CMK (cell line): ENCODE measurements at places on chromosomes 12 and 14.

DNA sequence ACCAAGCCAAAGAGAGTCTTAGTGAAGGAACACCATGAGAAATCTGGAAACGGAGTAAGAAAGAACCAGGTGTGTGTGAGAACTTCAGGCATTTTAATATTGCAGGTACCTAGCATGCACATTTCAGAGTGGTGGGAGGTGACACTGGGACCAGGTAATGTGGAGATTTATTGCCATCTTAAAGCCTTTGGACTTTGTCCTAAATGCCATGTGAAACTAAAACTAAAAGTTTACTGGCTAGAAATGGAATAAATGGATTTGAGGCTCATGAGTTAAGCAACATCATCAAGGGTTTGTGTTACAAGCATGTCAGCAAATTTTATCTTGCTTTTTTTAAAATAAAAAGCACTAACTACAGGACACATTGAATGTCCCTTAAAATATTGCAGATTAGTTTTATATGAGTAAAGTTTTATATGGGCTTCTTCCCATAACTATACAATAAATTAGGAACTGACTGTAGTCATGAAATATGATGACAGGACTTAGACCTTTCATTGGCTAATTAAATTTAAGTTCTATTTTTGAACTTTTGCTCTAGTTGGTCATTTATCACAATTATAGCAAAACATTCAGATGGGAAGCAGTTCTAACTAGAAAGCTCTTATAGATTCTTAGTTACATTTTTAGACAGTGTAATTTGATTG is 721.1 kb upstream of the NOVA1 start:
- no peak for DNase-seq

DNA sequence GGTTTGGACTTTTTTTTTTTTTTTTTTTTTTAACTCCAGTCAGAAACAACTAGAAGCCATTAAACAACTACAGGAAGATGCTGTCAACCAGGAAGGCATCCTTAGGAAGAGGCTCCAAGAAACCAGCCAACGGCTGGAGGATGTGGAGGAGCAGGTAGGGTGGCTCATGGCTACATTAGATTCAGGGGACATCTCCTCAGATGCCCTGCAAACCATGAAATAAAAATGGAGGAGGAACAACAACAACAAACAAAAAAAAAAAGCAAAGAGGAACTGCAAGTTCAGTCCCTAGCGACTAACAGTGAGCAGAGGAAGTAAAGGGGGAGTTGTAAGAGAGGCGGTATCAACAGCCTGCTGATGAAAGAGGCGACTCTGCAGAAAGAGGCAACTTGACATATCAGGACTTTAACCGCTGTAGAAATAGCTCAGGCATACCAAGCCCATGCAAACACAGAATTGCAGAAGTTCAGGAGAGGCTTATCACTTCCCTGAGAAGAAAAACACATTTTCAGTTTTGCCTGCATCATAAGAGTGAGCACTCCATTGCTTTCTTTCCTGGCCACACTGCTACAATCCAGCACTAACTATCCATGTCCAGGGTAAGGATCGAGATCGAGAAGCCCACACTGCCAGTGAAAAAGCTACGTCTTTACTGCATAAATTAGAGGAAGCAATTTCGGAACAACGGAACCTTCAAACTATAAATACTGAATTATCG is 103.5 kb upstream of the BCAT1 start:
- DNase-seq: peak; percentile 59

- DNase-seq: no peak
Observed at GRCh38 chr14:105294142-105294597, 6.6 kb downstream of the BRF1 start.

DNA sequence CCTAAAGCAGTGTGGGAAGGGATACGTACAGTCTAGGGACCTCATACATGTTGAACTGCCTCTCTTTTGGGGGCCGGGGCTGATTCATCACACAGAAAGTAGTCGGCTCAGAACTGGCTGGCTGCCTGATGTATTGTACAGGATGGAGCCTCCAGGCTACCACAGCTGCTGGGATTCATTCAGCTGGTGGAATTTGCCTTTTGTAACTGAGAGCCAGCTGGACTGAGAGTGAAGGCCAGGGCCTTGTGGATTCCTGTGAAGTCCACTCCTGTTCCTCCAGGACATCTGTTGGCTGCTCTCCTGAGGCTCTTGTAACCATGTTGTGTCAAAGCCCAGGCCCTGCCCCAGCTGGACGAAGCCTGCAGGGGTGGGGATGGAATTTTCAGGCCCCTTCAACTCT is 116.3 kb upstream of the PRICKLE1 start:
- DNase-seq: no peak

GRCh38 chr14:22333422-22334274 is 255.4 kb downstream of the DAD1 start:
- DNase-seq: no peak

GRCh38 chr12:43362910-43363694 is 188.9 kb downstream of the ADAMTS20 start:
- no peak for DNase-seq

DNA sequence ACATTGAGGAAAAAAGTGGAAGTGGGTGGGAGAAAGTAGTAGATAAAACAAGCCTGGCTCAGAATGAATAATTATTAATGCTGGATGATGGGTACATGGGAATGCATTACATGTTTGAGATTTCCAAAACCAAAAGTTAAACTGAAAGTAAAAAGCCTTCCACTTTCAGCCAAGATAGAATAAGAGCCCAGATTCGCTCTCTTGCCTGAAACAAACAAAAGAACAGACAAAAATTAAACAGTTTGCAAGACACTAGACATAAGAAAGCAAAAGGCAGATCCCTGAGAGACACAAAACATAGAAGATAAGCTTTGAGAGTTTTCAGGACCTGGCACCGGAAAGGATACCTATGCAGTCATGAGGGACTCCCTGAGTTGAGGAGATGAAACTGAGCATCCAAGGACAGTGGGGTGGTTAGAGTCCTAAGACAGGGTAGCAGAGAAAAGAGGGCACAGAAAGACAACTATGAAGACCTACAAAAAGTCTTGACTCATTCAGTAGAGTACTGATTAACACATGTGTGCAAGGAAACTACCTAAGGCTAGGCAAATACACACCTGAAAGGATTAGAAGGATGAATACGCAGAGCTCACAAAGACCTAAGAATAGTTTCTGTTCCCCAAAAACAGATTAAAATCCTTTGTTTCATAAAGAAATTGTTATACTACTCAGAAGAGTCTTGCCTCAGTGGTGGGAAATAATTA is 54.1 kb downstream of the CEP83 start:
- DNase-seq: no peak

DNA sequence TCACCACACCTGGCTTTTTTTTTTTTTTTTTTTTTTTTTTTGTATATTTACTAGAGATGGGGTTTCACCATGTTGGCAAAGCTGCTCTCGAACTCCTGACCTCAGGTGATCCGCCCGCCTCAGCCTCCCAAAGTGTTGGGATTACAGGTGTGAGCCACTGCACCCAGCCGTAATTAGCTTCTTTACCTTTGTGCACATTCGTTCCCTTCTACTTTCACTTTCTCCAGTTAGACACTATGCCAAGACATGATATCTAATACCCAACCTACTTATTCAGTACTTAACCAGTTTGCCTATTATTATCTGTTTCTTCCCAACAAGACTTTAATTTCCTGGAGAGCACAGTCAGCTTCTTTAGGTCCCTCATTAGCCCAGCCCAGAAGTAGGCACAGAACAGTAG is 5.3 kb downstream of the STYK1 start:
- no peak for DNase-seq

DNA sequence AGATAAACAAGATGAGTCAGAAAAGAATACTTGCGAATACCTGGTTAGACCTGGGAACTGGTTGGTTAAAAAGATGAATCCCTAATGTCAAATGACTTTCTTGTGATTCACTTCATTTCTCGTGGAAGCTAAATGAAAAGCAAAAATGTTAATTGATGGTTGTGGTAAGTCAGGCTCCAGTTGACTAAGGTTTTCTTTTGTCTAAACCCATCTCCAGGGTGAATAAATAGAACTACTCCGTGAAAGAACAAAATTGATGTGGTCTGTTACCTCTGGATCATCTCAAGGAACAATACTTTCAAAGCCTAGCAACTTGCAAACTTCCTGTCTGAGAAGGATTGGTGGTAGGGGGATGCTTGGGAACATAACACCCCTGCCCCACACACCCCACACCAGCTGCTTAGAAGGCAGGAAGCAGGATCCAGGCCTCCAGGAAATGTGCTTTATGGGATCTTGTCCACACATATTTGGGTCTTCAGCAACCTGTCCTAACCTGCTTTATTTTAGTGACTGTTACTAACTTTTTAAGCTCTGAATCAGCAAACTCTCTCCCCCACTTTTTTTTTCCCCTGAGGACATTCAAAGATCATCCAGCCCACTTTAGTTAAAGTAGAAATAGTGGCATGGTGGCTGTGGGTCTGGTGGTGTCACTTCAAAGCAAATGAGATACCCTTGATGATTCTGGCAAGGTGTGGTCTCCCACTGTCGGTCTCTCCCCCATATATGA is 60.4 kb upstream of the PTHLH start:
- DNase-seq: no peak

DNA sequence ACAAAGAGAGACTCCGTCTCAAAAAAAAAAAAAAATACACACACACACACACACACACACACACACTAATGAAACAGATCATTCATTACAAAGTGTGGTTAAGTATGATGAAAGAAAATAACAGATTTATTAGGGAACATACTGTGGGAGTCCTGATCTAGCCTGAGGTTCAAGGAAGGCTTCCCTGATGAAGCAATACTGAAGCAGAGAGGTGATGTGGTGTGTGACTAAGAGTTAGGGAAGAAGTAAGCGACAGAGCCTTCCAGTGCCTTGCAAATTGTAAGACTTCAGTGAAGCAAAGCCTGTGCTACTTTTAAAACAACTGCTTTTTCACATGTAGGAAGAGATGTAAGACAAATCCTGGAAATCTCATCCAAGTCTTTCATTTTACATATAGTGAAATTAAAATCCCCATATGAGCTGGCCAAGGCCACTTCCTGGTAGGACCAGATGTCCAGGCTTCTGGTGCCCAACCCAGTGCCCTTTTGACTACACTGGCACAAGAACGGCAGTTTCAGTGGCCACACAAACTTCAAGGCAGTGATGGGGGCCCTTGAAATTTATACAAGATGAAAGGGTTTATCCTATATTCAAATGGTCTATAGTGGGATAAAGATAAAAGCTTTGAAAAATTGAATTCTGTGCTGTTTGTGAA is 86.2 kb downstream of the STON2 start:
- no peak for DNase-seq

- DNase-seq: no peak
Observed at GRCh38 chr12:105658389-105658788, 327.9 kb downstream of the C12orf75 start.

- no peak for DNase-seq
Observed at GRCh38 chr12:16300122-16300521, 22.6 kb upstream of the SLC15A5 start.

DNA sequence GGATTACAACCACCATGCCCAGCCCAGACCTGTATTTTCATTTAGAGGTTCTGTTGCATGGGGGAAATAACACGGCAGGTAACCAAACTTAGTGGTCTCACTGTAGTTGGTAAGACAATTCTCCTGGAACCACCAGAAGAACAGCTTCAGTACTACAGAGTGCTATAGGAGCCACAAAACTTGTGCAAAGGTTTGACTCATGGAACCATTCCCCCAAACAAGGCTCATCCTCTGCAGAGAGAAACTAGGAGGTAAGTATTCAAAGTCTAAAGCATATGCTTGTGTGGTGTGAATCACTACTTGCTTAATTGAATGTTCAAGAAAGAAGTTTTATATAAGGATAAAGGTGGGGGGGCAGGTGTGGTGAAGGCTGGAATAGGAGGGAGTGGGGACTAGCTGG is 58.7 kb downstream of the GNS start:
- no peak for DNase-seq

GRCh38 chr12:131720921-131721320 is 10.0 kb downstream of the SFSWAP start:
- no peak for DNase-seq

GRCh38 chr12:122133192-122133950 is 40.6 kb downstream of the IL31 start:
- no peak for DNase-seq

- DNase-seq: no peak
Observed at GRCh38 chr14:52060080-52060479, 8.8 kb downstream of the NID2 start.

- no peak for DNase-seq
Observed at GRCh38 chr12:95074766-95075165, 1.3 kb upstream of the NR2C1 start.

GRCh38 chr12:45585522-45586230 is 143.8 kb upstream of the ARID2 start:
- DNase-seq: no peak

DNA sequence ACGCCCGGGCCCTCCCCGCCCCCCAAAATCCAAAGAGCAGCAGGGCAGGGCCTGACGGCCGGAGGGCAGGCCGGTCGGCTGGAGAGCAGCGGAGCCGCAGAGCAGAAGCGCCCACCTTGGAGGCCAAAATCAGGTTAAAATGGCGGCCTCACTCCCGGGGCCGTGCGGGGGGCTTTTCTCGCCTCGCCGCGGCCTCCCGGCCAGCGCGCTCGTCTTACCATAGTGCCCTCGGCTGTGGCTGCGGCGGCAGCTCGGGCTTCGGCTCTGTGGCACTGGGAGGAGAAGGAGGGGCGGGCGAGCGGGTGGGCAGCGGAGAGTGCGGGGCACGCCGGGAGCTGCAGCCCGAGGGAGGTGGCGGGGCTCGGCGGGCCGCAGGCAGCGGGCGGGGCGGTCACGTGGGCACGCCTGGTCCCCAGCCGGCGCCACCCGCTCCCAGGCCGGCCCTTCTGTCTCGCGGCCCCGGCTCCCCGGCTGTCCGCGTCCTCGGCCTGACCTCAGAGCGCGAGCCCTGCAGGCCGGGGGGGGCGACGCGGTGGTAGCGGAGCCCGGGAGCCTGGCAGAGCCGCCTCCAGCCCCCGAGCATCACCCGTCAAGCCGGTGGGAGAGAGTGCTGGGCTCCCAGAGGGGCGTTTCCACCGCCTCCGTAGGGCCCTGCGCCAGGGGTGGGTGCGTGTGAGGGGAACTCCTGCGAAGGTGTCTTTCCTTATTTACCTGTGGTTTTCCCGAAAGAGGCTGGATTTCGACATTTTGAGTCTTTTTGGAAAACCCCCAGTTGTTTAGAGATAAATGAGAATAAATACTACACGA is at the start of gene CFL2:
Gene CFL2 (minus strand): TSS at position 274 of the 807 bp plus-strand sequence. CDS start 53 bp downstream, at position 221.
- peak; percentile 33 for DNase-seq
